ENCODE measurements at places on chromosomes 12 and 14.

DNA sequence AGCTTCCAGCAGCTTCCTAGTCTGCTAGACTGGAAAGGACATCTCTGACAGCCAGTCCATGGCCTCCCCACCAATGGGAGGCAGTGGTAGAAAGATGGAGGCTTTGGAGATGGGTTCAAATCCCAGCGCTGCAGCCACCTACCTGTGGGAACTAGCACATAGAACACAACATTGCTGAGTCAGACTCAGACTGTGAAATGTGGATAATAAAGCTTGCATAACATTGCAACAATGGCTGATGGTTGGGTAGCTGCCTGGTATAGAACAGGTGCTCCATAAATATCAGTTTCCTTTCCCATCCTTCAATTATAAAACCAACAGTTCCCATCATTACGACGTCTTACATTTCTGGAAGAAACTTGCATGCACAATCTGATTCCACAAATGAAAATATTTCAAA, 94.6 kb downstream of the SLC8A3 start:
- no peak for DNase-seq

DNA sequence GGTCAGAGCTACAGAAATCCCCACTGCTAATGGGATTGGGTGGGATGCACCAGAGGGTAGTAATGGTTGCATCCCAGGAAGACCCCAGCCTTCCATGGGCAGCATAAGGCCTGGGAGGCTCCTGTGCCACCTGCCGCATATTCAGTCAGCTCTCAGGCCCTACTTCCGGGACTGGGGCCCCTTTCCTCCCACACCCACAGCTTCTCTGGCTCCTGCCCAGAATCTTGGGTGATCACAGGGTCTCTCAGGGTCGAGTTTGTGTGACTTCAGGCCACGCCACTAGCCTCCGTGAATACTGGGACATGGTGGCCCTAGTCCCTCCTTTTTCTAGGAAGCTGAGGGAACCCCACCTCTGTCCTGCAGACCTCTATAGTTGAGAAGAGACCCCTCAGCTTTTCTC, 66.8 kb upstream of the RIN3 start:
- DNase-seq = no peak

GRCh38 chr14:33457617-33458016, 493.3 kb downstream of the EGLN3 start:
- DNase-seq = no peak

DNA sequence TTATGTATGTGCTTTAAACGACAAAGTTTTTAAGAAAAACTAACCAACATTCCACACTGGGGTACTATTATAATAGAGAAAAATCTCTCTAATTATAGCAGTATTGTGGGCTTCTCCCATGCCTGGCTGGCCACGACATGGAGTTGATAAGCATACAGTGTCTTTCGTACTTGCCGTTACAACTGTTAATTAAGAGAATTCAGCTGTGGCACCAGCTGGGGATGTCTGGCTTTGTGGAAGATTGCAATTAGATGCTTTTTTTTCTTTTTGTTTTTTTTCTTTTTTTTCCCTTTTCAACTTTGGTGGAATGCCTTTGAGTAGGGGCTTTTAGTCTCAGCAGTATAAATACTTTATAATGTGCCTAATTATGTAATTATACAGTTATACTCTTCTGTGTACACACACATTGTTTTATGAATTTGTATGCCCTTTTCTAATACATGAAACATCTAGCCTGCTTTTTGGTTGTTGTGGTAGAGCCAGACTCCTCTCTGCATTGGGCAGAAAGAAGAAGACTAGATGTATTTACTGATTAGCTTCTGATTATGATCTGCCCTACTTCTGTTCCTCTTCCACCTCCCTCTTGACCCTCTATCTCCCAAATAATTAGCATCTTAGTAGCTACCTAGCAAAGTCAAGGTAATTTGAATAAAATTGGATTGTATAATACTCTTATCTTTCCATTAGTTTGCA, 76.4 kb downstream of the SUSD6 start:
- DNase-seq = no peak

DNA sequence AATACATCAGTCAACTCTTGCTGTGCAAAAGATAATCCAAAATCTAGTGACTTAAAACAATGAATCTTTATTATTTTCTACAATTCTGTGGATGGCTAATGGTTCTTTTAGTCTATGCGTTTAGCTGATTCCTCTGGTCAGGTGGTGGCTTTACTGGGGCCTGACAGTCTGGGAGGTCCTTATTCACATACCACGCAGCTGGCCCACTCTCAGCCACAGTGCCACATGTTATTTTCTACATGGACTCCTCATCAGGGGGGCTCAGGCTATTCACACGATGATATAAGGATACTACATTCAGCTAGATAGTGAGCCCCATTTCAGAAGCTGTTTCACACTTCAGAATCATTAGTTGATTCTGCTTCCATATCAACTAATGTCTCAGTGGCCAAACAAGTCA, 287.5 kb upstream of the MGAT4C start:
- DNase-seq = no peak

DNA sequence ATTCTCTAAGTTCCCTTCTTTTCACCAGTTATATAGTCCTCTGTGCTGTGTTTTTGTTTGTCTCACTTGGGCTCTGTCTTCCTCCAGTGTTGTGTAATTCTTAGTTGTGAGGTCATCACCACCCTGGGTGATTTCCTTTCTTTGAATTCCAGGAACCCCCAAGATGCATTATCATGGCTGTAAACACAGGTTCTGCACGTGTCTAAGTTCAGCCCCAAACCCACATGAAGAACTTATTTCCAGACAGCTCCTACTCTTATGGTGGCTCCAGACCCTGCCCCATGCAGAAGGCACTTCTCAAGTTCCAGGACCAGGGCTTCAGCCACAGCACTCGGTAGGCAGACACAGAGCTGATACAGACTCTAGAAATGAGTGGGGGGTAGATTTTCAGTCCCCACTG, 560.5 kb downstream of the BCL11B start:
- no peak for DNase-seq

- DNase-seq = no peak
Observed at GRCh38 chr14:23877111-23877510, 76.5 kb upstream of the DHRS4 start.

DNA sequence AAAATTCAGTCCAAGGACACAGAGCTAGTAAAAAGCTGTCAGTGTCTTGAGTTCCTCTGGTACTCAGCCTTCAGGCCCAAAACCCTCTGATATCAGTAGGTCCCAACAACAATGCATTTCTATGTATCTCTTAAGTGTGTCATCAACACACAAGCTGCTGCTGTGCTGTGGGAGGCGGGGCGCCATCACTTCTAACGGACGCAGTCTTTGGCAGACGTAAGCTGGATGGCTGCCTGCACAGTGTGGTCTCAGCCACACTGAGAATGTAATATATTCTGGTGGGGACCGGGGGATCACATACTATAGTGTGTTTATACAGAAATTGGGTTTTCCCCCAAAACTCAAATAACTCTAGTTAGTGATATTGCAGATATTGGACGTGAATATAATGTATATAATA, 123.9 kb downstream of the SUDS3 start:
- DNase-seq = no peak

GRCh38 chr14:31716208-31716607, 155.0 kb downstream of the NUBPL start:
- no peak for DNase-seq

Data from activated T-helper 9 cell treated with anti-CD3 and anti-CD28 coated beads, Interleukin-2, amount 50 U/mL, for 16 hours (primary cell).